ENCODE measurements at places on chromosomes 1 and 21.

- DNase-seq, result no peak
These were observed 12.2 kb downstream of the ALG6 start for GRCh38 chr1:63379583-63379982.

- DNase-seq, result no peak
These were observed 754 bp upstream of the NPPA start for GRCh38 chr1:11848373-11848700.

- no peak for DNase-seq
These were observed 594 bp downstream of the LUZP1 start for GRCh38 chr1:23168079-23168444.

- no peak for DNase-seq
These were observed 54.4 kb upstream of the TINAGL1 start for GRCh38 chr1:31521761-31522555.

DNA sequence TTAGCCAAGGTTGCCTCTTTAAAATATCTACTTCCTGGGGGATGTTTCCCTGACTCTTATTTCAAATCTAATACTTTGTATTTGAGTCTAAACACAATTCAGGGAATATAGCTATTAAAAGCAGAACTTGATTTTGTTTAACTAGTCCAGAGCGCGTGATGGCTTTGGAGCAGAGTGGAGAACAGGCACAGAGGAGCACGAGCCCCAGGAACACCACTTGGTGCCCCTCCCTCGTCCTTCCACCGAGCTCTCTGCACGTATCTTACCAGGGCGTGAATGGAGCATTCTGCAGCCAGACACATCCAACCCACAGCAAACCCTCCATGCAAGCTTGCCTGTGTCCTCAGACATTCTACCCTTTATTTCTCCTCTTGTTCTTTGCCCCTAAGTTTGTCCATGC is 14.1 kb downstream of the KIF26B start:
- no peak for DNase-seq
